ENCODE measurements at places on chromosomes 12 and 14. TPM values are rescaled to one million over a fixed set of nuclear protein-coding genes. Genes with fewer than 3 reads are reported as not detected.
A peak's percentile ranks its signal among the peaks of the same experiment; 100 is the strongest.

DNA sequence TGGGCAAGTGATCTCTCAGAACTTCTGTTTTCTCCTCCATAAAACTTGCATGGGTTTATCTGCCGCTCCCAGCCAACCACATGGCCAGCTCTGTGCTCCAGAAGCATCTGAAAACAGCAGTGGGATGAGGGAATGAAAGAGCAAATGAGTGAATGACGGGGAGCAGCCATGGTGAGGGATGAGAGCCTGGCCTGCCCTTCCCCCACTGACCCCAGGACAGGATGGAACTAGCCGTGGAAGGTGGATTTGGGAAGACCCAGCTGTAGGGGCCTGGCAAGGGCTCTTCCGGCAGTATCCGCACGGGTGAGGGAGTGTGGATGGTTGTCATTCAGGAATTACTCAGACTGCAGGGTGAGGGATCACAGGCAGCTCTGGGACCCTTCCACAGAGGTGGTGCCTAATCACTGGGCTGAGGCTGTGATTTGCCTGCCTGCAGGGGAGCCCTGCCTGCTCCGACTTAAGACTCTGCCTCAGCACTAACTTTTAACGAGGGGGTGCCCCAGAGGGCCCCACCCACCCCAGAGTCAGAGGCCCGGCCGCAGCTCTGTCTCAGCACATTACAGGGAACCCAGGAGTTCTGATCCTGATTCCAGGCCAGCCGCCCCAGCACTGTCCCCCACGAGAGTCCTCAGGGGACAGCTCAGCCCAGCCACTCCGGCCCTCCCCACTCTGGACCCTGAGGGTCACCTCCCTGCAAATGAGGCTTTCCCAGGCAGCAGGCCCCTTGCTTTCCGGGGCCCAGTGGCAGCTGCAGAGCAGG lies 136.8 kb upstream of the C14orf180 start:
- DNase-seq: peak; percentile 84

- DNase-seq: no peak
Measured at GRCh38 chr14:69666690-69667211, 55.4 kb downstream of the SUSD6 start.

DNA sequence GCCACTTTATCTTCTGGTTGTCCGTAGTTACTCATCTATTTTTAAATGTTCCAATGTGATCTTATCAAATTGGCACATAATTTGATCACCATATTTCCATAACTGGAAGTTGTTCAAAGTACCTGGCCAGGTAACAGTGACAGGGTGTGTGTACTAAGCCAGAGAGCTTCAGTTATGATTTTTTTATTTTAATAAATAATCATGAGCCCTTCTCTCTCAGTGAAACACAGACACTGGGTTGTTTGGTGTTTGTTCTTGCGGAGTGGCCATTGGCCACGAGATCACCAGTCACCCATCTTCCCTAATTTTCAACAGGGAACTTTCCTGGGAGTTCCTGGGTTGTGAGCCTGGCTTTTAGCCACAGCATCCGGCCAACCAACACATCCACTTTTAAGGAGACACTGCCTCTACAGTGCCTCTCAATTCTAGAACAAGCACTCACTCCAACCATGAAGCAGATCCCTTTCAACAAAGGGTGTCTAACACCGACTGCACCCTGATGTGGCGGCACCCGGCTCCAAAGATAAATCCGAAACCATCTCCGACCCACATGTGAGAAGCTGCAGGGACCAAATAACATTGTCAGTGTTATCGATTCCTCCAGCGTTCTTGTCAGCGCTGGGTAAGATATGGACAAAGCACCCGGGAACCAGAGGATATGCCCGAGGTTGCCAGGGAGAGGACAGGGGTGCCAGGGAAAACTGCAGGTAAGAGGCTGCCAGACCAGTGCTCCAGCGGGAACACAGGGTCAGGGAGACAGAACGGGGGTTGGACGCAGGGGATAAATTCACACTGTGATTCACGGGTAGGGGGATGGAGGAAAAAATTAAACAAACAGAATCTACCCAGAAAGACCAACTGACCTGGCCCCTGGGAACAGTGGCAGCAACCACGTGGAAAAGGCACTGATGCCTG lies 49.9 kb downstream of the FOXN3 start:
- no peak for DNase-seq

- DNase-seq: no peak
Measured at GRCh38 chr12:115002434-115002833, 318.5 kb upstream of the TBX3 start.

GRCh38 chr12:109288571-109288970 lies 20.5 kb downstream of the FOXN4 start:
- no peak for DNase-seq

DNA sequence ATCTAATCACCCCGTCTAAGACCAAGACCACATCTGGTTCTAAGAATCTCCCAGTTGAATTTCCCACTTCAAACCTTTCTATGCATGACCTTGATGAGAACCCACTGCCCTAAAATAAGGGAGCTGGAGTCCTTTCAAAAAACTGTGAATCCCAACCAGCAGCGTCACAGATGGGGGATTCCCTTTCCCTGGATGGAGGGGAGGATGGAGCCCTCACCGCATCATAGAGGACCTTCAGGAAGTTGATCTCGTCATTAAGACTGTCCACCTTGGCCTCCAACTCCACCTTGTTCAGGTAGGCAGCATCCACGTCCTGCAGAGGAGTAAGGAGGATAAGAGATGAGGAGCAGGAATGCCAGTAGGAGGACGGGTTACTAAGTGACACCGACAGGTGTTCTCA lies 4.8 kb downstream of the KRT4 start:
- DNase-seq: no peak

The KRT72 gene
- total RNA-seq: not detected

GRCh38 chr12:119748497-119748896 lies 80.6 kb downstream of the PRKAB1 start:
- DNase-seq: no peak

DNA sequence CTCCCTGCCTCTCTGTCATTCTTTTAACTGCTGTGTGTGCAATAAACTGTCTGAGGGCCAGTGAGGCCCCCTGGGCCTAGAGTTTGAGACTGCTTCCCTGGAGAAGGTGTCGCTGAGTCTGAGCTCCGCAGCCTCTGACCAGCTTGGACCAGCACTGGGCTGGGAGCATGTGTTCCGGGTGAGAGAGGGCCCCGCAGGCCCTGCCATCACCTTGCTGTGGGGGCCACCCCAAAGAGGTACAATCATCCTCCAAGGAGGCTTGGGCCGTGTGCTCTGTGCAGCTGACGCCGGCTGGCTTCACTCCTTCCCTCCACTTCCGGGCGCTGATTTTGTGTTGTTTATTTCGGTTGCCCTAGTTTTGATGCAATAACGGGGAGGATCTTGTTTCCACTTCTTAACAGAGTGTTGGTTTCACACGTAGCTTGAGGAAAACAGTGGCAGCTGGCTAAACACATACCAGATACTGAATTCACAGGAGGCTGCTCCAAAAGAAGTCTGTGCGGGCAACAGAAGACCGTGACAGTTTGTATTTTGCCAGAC lies 121.6 kb downstream of the TMEM132C start:
- DNase-seq: no peak

- peak; percentile 83 for DNase-seq
Measured at GRCh38 chr14:99758121-99758821, 34.9 kb upstream of the EML1 start.

The PRR4 gene
- 0.93 TPM for total RNA-seq

The GALNT8 gene
- total RNA-seq: 1.2 TPM

DNA sequence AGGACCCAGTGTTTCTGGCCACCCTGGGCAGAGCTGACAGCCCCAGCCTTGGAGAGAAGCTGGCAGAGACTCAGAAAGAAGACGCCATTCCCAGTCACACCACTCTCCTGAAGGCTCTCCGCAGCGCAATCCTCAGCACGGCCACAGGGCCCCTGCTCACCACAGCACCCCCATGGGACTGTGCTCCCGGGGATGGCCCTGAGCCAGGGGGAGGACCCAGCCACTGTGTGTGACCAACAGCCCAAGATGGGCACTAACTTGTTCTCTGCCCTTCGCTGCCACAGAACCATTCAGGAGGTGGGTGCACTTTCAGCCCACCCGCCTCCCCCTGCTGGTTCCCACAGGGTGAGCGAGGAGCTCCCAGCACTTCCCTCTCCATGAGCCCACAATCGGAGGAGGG lies 57.1 kb downstream of the CCNK start:
- DNase-seq: no peak

GRCh38 chr12:88419794-88420193 lies 160.5 kb downstream of the KITLG start:
- DNase-seq: no peak

- no peak for DNase-seq
Measured at GRCh38 chr12:25694072-25694471, 141.0 kb upstream of the LMNTD1 start.

DNA sequence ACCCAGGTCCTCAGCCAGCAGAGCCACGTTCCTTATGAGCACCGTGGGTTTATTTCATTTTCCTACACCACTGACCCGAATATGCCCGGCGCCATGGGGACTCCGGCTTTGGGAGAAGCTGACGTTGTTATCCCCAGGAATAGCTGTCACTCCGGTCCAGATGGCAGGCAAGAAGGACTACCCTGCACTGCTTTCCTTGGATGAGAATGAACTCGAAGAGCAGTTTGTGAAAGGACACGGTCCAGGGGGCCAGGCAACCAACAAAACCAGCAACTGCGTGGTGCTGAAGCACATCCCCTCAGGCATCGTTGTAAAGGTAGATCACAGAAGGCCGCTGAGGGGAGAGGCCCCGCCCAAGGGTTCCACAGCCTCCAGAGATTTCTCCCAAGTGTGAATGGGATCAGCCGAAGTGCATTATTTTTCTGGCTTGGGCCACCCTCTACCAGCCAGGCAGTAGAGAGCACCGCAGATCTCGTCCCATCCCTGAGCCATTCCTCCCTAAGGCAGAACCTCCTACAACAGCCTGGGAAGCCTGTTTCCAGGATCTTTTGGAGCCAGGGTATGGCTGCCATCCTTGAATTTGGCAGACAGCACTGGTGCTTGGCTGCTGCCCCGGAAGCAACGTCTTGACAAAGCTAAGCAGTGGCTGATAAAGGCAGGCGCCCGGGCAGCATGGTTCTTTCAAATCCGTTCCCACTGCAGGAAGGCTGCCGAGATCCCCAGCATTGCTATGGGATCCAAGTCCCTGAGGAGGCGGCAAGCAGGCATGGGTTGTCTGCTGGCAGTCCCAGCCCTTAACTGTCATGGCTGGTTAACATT lies 17.8 kb downstream of the CDK2AP1 start:
- no peak for DNase-seq

- no peak for DNase-seq
Measured at GRCh38 chr12:95611676-95612309, 60.5 kb upstream of the USP44 start.

GRCh38 chr12:1847411-1847810 lies 27.0 kb downstream of the LRTM2 start:
- peak; percentile 30 for DNase-seq

Data from mesenteric fat pad (tissue), 1 donor.